Lung (tissue), 17 donors: ENCODE measurements at places on chromosomes 3 and 15. TPM values are rescaled to one million over a fixed set of nuclear protein-coding genes. Genes with fewer than 3 reads are reported as not detected.

GRCh38 chr3:10116138-10116460 is 624 bp downstream of the BRK1 start:
- no peak for DNase-seq

The LMCD1 gene
- 33.6 TPM for polyA plus RNA-seq

GRCh38 chr3:71649757-71650156 is 66.2 kb upstream of the FOXP1 start:
- DNase-seq, result no peak

GRCh38 chr15:91223863-91224262 is 123.8 kb downstream of the SV2B start:
- DNase-seq, result no peak

DNA sequence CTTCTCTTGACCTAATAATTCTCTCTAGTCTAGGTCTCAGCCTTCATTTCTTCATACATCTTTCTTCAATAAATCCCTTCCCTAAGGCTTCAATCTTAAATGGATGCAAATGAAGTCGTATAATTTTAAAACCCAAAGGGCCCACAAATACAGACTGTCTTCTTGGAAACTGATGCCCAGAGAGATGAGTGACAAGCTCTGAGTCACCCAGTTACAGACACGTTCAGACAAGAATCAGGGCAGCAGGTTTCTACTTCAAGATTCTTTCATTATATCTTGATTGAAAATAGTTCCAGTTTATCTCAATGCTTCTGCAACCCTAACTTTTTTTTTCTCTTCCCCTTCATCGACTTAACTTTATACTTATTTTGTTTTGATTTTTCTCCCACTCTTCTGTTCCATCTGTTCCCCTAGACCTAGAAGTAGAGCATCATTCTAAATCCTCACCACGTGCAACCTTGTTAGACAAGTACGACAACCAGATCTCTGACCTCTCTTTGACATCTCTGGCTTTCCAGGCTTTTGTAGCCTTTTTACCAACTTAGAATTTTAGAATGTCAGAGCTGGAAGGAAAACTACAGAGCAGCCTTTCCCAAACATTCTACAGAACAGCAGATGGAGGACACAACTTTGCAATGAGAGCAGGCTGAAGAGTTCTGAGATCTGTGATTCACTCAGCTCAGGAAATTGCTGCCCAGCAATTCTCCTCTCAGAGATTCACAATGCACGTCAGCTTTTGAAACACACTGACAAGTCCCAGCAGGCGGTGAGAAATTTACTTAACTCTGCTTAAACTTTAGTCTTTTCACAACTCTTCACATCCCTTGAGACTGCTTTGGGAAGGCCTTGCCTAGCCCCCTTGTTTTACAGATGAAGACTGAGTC is 25.3 kb downstream of the NCEH1 start:
- no peak for DNase-seq

DNA sequence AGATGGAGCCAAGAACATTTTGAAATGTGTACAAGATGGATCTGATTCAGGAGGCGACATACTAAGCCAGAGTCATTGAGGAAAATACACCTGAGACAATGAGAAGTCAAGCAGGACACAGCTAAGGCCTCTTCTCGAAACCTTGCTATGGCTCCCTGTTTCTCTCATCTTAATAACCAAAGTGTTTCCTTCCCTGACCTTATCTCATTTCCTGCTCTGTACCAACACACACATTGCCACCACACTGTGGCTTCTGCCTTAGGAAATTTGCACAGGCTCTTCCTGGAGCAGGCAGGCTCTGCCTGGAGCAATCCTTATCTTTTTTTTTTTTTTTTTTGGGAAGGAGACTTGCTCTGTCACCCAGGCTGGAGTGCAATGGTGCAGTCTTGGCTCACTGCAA is 36.6 kb downstream of the OXSM start:
- DNase-seq, result no peak

The TNNC1 gene
- 250 TPM for polyA plus RNA-seq

The SLC24A1 gene
- 4.4 TPM for polyA plus RNA-seq

DNA sequence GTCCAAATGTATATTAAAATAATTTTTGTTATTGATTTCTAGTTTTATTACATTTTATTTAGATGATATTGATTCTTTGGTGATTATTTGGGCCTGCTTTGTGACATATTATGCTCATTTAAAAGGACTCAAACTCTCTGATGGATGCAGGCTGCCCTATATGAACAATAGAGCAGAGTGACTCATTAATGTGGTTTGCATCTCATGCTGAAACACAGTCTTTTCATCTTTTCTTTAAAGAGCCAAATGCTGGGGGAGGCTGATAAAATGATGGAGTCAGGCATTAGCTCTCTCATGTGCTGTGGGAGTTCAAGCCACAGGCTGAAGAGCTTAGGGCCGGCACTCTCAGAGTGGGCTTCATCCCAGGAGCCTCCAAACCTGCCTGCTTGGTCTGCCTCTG is 7.2 kb downstream of the PLA1A start:
- no peak for DNase-seq

The GRIP2 gene
- polyA plus RNA-seq, result 0.20 TPM

DNA sequence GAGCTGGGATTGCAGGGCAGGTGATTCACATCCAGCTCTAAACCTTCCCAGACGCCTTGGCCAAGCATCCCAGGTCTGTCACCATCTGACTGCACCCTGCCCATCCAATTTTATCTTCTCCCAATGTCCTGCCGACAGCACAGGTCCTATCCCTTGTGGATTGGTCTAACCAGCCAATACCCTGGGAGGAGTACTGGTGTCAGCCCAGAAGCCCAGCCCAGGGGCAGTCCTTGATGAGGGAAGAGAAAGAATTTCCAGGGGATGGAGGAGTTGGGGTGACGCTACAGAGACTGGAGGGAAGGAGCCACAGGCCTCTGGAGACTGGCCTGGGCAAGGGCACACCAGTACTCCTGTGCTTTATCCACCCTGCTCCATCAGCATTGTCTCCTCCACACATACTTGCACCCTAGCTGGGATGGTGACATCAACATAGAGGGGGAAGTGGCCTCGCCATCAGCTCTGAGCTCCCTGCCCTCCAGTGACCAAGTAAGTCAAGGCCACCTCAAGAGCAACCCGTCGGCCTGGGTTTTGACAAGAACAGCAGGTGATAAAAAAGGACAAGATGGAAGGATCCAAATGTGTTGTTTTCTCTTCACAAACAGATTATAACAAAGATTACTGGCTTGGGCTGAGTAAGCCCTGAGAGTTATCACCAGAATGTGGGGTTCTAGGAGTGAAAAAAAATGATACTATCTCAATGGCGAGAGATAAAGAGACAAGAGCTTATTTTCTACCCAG is 114.6 kb downstream of the AQP9 start:
- DNase-seq, result no peak

- no peak for DNase-seq
These were observed 50.1 kb downstream of the TMOD3 start for GRCh38 chr15:51879555-51879954.

The C3orf22 gene
- not detected for polyA plus RNA-seq

DNA sequence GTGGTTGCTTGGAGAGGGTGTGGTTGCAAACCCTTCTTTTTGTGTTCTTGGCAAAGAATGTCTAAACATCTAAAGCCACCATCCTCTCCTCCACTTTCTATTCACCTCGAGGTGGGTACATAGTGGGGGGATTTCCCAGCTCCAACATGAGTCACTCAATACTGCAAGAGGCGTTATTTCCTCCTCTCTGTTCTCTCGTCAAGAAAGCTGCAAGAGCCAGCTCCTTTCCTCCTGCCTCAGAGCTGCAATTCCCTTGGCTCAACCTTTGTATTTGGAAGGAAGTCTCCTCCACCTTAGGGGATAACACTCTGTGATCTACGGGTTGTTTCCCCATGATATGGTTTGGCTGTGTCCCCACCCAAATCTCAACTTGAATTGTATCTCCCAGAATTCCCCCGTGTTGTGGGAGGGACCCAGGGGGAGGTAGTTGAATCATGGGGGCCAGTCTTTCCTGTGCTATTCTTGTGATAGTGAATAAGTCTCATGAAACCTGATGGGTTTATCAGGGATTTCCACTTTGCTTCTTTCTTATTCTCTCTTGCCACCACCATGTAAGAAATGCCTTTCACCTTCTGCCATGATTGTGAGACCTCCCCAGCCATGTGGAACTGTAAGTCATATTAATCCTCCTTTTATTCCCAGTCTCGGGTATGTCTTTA is 138.4 kb downstream of the PLCL2 start:
- DNase-seq, result no peak

The TADA3 gene
- polyA plus RNA-seq, result 57.8 TPM

DNA sequence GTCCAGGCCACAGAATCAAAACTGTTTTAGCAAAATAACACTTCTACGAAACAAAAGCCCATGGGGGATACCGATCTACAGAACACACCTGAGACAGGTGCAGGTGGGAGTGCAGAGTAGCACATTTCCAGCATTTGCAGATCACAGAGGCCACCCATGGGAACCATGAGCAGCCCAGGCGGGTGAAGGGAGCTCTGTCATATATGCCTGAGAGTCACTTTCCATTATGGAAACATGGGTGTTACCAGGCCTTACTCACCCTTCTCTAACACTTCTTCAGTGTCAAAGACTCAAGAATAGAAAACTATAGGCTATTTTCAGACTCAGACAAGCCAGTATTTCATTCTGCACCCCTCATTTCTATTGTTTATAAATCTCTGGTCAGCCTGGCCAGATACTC is 3.5 kb downstream of the PLA1A start:
- DNase-seq, result no peak

The DNAH12 gene
- polyA plus RNA-seq, result 8.0 TPM

- no peak for DNase-seq
These were observed 18.2 kb downstream of the IDH3A start for GRCh38 chr15:78167227-78167888.

DNA sequence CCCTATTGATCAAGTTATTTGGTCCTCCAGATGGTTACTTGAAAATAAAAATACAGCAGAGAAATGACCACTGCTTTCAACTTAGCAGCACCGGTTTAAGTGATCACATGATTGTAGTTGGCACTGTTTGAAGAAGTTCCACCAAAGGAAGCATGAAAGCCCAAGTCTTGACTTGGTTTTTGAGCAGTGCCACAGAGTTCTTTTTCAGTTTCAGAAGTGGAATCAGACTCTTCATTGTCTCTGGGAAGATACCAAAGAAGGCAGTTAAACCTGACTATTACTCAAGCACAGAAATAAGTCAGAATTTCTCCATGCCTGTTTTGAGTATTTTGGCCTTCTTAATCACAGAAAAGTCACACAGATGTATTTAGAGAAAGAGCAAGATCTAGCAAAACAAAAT is 66.7 kb downstream of the BBX start:
- no peak for DNase-seq

The AGTR1 gene
- 2.9 TPM for polyA plus RNA-seq

GRCh38 chr3:173078525-173078924 is 62.5 kb downstream of the SPATA16 start:
- DNase-seq, result no peak

DNA sequence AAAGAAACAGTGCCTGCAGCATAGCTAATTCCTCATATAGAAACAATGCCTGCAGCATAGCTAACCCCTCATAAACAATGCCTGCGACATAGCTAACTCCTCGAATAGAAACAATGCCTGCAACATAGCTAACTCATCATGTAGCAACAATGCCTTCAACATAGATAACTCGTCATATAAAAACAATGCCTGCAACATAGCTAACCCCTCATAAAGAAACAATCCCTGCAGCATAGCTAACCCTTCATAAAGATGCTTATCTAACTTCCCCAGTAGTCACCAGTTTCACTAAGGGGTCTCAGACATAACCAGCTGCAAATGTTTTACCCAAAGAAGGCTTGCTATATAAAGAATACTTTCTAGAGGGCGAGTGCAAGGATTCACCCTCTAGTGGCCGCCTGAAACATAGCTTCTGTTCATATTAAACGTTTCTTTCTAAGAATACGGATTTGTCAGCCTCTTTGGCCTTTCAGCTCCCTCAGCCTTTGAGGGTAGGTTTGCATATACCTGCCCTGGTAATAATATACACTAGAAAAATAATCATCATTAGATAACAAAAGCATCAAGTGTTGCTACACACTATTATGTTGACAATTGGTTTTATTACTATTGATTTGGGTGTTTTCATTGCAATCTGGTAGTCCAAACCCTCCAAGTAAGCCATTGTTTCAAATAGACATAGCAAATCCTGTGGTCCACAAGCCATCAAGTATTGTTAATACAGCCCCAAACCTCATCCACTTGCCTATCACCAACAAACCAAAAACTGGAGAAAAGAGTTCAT is 44.4 kb upstream of the FAN1 start:
- no peak for DNase-seq

GRCh38 chr15:78069052-78069414 is 8.5 kb downstream of the TBC1D2B start:
- DNase-seq, result no peak

DNA sequence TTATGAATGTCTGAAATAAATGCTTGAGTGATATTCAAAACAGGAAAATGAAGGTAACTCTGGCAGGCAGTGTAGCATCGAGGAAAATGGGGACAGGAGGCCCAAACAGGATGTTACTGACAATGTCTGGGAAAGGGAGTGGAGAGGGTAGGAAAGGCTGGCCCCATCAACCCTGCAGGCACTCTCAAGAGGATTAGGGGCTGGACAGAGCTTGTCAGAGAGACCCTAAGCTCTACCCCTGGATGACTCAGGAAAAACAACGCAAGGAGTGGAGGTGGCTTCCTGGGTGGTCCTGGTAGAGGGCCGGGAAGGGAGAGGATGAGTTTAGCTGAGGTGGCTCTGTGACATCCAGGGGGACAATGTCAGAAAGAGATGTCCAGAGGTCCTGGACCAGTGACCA is 106.0 kb downstream of the RYK start:
- DNase-seq, result no peak

The ZIC1 gene
- polyA plus RNA-seq, result under 0.01 TPM

The CNTN6 gene
- polyA plus RNA-seq, result 3.7 TPM

- no peak for DNase-seq
These were observed 11.5 kb downstream of the CCDC80 start for GRCh38 chr3:112629425-112629824.

DNA sequence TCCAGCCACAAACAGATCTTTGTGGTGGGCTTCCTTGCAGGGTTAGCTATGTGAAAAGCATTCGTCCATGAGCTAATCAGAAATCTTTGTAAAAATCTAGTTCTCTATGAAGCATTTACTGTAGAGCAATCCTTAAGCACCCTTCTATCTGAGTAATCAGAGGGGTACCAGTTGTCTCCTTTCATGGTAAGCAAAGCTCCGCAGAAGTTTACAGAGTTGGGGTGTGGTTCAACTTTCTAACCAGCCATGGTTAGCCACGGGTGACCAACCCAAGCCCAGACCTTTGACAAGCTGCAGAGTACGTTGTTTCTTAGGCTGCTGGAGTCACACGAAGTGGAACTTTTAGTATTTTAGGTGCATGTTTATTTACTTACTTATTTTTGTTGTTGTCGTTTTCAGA is 77.4 kb downstream of the FLNB start:
- DNase-seq, result no peak

GRCh38 chr3:51146781-51147180 is 238.3 kb upstream of the MANF start:
- DNase-seq, result no peak

- no peak for DNase-seq
These were observed 60.1 kb downstream of the ATP10A start for GRCh38 chr15:25803036-25803435.

The NANOGP8 gene
- polyA plus RNA-seq, result not detected

GRCh38 chr3:117398141-117398899 is 688.7 kb downstream of the TUSC7 start:
- DNase-seq, result no peak

The PLSCR5 gene
- polyA plus RNA-seq, result not detected

The RTP1 gene
- polyA plus RNA-seq, result not detected
